ENCODE measurements at places on chromosomes 2 and 18.

- no peak for DNase-seq
Observed at GRCh38 chr2:6254441-6254840, 562.3 kb downstream of the SOX11 start.

GRCh38 chr2:73037947-73038585 lies 33.4 kb downstream of the SFXN5 start:
- no peak for DNase-seq

DNA sequence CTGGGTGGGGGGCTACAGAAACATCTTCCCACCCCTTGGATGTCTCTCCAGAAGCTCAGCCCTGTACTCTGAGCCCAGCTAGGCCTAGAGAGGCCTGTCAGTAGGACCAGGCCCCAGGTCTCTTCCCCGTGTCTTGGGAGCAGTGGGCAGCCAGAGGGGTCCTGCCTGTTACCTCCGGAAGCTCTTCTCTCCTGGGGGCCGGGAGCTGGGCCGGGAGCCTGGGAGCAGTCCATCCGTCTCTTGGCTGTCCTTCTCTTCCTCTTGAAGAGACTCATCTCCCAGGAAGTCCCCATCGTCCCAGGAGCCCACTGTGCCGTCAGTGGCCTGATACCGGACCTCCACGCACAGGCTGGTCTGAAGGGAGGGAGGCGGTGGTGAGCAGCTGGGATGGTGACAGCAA lies 38.3 kb upstream of the OTOF start:
- DNase-seq = no peak

DNA sequence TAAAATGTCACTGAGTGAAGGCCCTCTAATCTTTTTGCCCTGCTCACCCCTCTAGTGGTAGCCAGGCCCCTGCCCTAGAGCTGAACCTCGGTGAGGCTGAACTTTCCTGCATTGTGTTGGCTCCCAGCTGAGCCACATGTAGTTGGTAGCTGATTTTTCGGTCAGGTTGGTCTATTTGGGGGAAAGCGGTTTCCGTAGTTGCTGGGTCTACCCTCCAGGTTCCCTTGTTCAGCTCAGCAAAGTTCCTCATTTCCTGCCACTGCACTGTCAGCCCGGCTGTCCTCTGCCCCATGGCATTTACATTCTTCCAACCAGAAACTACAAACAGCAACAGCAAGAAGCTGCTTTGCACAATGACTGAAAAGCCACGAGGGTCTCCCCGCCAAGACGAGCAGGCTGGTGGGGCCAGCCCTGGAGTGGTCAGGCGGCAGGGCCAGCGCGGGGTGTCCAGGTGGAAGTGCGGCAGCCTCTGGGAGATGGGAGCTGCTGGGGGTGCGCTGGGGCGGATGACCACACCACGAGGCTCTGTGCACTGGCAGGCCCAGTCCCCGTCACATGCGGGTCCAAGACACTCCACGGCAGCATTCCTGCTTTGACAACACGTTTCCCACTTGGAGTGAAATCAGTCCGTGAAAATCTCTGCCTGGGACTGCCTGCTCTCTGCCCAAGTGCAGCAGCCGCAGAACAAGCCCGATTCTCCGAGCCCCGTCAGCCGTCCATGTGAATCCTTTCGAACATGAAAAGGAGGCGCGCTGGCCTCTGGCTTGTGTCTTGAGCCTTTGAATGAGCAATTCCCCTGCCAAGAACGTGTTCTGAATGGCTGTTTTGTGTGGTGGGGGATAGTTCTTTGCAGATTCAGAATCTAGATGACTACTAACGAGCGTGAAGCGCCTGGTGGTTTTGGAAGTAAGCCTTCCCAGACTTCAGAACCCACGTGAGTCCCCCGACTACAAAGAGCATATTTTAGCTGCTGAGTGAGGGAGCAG lies 159.4 kb downstream of the ASB1 start:
- DNase-seq = no peak

DNA sequence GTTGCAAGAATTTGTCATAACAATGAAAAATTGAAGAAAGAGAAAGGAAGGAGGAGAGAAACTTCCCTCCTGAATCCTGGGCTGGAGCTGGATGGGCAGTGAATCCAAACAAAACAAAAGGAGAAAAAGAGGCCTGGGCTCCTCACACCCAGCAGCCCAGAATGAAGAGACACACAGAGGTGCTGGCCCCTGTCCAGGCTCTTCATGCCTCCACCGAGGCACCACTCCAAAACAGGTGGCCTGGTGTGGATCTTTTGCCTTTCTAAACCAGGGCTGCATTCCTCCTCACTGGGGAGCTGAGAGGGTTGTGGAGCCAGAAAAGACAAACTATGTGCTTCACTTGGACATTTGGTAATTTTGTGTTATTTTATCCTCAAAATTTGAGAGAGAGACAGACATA lies 76.0 kb downstream of the FAM124B start:
- no peak for DNase-seq

DNA sequence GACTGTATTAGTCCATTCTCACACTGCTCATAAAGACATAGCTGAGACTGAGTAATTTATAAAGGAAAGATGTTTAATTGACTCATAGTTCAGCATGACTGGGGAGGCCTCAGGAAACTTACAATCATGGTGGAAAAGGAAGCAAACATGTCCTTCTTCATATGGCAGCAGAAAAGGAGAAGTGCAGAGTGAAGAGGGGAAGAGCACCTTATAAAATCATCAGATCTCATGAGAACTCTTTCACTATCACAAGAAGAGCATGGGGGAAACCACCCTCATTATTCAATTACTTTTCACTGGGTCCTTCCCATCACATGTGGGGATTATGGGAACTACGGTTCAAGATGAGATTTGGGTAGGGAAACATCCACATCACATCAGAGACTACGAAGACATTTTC lies 43.0 kb upstream of the CAVIN2 start:
- no peak for DNase-seq

DNA sequence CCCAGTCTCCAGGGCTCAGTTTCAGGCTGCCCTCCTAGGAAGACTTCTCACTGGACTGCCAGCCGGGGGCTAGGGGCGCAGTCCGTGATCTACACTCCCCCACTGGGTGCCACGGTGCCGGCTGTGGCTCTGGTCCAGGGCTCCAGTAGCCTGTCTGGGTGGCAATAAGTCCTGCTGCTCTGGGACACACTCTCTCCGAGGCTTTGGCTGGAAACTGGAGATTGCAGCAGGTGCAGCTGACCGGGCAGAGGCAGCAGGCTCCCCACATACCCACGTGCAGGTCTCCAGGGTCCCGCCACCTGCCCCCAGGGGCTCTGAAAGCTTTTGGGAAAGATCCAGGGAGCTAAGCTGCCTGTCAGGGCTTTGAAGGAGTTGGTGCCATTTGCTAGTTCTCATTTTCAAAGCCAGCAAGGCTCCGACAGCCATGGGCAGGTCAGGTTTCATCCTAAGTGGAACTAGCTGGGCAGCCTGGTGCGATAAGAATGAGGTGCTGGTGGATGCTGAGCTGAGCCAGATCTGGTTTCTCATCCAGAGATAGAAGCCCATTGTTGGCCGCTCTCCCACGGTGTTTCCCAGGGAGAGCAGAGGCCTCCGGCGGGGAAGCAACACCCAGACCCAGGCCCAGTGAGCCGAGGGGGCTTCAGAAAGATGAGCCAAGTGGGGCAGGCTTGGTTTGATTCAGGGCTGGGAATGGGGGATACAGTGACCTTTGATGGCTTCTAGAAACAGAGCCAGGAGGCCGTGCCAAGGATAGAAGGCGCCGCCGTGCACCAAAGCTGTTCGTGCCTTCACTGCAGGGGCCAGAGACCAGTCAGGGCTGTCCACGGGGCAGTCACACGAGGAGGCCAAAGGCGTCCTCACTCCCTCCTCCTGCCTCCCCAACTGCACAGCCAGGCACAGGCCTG lies 141.7 kb upstream of the GPC1 start:
- no peak for DNase-seq

DNA sequence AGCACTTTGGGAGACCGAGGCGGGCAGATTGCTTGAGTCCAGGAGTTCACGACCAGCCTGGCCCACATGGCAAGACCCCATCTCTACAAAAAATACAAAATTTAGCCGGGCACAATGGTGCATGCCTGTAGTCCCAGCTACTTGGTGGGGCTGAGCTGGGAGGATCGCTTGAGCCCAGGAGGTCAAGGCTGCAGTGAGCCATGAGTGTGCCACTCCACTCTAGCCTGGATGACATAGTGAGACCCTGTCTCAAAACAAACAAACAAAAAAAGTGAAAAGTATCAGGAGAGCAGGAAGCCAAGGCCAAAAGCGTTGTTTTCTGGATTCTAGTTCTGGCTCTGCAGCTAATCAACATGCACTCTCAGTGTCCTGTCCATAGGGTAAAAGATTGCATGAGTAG lies 10.7 kb upstream of the CLASP1 start:
- DNase-seq = no peak

- DNase-seq = no peak
Observed at GRCh38 chr2:236793023-236794011, 223.7 kb downstream of the ACKR3 start.

DNA sequence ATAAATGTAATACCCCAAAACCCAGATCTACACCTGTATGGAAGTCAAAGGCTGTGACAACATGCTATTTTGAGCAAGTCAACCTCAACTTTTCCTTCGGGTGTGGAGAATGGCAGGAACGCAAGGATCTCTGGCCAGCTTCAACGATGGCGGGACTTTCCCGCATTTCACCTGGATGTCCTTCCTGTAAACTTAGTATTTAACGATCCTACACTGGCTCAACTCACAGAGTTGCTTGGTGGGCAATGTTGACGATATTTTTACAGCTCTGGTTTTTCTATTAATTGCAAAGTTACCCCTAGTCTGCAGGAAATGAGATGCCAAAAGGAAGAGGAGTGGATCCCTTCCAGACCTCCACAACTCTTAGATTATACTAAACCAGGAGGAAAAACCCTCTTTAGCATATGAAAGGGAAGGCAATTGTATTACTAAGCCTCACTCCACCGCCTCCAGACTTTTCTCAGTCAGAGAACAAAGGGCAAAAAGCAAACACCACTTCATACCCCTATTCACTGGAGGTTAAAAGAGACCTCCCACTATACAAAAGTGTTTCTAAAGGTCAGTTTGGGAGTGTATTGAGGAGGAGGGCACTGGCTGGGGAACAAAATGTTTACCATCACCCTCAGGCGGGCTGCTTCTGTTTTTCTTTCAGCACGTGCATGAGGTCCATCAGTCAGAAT lies 56.5 kb upstream of the ACVR1 start:
- no peak for DNase-seq

- DNase-seq = no peak
Observed at GRCh38 chr18:65221736-65222135, 529.1 kb upstream of the CDH7 start.

GRCh38 chr2:233022561-233022960 lies 9.5 kb upstream of the NGEF start:
- no peak for DNase-seq

- no peak for DNase-seq
Observed at GRCh38 chr18:28359176-28359575, 182.2 kb upstream of the CDH2 start.

GRCh38 chr2:27441958-27442919 lies at the start of gene KRTCAP3:
TSS of gene KRTCAP3 (plus strand) at chr2:27442381. CDS start at chr2:27442413, 32 bp downstream.
- no peak for DNase-seq

DNA sequence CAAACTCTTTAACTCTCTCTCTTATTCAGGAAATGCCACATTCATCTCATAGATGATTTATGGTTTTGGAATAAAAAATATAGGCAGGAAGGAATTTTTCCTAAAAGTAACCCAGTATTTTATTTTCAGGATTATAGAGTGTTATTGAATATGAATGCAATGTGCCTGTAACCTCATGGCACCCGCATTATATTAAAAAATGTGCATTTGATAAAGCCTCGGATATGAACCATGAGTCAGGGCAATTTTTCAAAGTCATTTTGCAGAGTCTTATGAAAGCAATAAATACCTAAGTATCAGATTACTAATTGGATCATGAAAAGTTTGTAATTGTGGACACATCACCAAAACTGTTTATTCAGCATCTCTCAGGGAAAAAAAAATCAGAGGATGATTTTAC lies 573.8 kb downstream of the TSN start:
- no peak for DNase-seq

- DNase-seq = no peak
Observed at GRCh38 chr2:233928594-233929351, 11.6 kb downstream of the TRPM8 start.

- no peak for DNase-seq
Observed at GRCh38 chr2:99480390-99480789, 9.4 kb downstream of the REV1 start.

DNA sequence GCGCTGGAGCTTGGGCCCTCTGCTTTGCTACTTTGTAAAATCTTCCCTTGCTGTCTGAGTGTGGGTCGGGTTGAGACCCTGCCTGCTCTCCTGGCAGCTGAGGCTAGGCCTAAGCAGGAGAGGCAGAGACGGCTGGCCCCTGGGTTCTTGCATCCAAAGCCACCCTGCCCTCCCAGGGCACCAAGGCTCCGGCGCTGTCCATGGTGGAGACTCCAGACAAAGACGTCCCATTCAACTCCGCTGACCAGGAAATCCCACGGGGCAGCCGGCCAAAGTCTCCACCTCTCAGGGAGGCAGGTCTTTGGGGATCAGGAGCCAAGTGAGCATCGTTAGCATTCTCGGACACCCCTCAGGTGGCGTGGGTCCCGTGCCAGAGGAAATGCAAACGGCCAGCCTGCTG lies 2.6 kb upstream of the PRLH start:
- no peak for DNase-seq

- DNase-seq = no peak
Observed at GRCh38 chr2:53787614-53788289, 908 bp downstream of the ERLEC1 start.

DNA sequence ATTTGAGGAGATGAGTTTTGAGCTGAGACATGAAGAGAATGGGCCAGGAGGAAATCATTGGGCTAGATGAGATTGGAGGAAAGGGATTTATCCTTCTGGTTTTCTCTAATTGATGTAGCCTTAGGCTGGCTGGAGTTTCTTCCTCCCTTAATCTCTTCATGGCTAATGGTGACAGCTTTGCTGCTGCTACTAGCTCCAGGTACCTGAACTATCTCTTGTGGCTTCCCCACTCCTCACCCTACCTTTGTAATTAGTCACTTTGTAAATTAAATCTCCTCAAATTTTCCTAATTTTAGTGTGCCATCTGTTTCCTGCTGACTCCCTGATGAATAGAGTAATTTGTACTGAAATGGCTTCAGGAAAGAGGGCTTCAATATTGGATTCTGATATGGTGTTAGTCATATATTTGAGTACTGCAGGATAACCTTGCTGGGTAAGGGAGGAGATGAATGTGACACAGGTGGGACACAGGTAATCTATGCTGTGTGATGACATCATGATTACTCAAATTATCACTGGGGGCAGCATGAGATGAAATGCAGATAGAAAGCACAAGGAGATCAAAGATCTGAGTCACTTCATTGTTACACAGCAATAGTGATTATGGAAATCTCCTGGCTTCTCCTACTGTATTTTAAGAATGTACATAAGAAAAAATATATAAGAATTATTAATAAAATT lies 1134.1 kb upstream of the DDX18 start:
- no peak for DNase-seq

GRCh38 chr2:235614900-235615712 lies 121.3 kb downstream of the AGAP1 start:
- no peak for DNase-seq
